ENCODE measurements at places on chromosomes 12 and 14. TPM values are rescaled to one million over a fixed set of nuclear protein-coding genes. Genes with fewer than 3 reads are reported as not detected.

LRP1-AS gene
- not detected for total RNA-seq

SLC38A4 gene
- 1.2 TPM for total RNA-seq

SMCO2 gene
- total RNA-seq: 0.71 TPM

SLC24A4 gene
- total RNA-seq: 0.66 TPM

GRCh38 chr12:90337018-90337417 is 618.0 kb downstream of the CCER1 start:
- no peak overlapping the region for H3K27ac ChIP-seq
- no peak overlapping the region for H3K4me3 ChIP-seq
- H3K4me1 ChIP-seq: no peaks in the 10 kb centered on the region
- no peaks in the 10 kb centered on the region for H3K36me3 ChIP-seq
- DNase-seq: no peak

- H3K4me3 ChIP-seq: no peak overlapping the region
- H3K36me3 ChIP-seq: no peaks in the 10 kb centered on the region
- no peaks in the 10 kb centered on the region for H3K4me1 ChIP-seq
- H3K27me3 ChIP-seq: no peaks in the 10 kb centered on the region
- no peak overlapping the region for H3K27ac ChIP-seq
These were observed 410.7 kb upstream of the RGS6 start for GRCh38 chr14:71521238-71522135.

DNA sequence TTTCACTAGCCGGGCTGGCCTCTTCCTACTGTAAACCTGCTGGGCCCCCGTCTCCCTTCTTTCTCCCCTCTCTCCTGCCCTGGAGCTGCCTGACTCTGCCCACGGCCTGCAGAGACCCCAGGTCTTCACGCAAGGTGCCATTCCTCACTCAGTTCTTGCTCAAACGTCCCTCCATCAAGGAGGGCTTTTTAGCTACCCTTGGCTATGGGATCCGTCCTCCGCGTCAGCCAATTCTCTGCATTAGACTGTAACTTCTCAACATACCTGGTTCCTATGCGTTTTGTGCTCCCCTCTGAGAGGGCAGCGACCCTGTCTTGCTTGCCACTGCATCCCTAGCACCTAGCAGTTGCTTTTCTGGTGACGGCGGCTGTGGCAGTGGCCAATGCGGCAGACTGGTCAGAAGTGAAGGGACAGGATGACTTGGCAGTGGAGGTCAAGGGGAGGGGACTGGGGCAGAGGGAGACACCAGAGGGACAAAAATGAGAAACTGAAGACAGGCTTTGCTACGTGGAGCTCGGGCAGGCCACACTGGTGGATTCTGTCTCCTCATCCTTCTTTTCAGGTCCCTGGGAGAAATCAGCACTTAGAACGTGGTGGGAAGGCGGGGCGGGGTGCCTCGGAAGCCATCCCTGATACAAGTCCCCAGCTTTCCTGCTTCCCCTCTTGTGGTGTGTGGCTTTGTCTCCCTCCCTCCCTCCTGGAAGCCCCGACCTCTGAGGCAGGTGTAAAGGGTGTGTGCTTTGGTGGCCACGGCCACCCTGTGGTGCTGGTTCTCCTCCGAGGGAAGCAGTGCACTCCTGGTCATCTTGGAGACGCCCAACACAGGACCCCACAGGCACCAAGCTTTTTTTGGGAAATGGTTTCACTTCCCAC is 1.8 kb downstream of the B3GNT4 start:
- peaks cover 8% of the 10 kb centered on the region for H3K4me1 ChIP-seq
- H3K27me3 ChIP-seq: peaks cover 64% of the 10 kb centered on the region
- no peak overlapping the region for H3K4me3 ChIP-seq
- H3K36me3 ChIP-seq: peaks cover 30% of the 10 kb centered on the region
- H3K27ac ChIP-seq: no peak overlapping the region
- no peak for DNase-seq

DNA sequence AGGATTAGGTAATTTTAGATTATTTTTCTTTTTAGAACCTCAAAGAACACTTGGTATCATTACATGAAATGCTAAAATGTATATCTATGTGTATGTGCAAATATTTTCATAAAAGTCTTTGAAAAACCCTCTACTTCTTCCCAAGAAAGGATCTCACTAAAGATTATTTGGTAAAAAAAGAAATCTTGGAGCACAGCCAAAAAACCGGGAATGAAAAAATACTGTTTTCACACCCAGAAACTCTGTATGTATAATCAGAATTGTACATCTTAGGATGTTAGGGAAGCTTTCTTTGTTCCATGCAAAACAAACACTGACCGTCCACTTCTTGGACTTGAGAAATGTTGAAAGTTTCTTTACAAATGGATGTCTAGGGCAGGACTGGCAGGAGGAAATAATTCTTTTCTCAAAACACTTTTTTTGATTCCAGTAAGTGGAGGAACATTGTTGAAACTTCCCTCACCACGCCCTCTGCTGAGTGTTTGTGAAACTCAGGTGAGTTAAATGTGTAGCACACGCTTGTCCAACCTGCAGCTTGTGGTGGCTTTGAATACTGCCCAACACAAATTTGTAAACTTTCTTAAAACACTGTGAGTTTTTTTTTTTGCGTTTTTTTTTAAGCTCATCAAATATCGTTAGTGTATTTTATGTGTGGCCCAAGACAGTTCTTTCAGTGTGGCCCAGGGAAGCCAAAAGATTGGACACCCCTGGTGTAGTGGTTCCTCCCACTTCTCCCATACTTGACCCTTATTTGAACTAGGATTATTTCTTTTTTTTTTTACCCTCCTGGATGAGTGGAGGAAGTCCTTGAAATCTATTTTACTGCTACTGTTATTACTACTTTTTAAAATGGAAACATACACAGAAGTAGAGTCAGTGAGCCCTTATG is 26.6 kb downstream of the FBXO34 start:
- no peak for DNase-seq
- H3K27me3 ChIP-seq: no peaks in the 10 kb centered on the region
- H3K4me1 ChIP-seq: peaks cover 4% of the 10 kb centered on the region
- H3K27ac ChIP-seq: no peak overlapping the region
- H3K4me3 ChIP-seq: no peak overlapping the region
- peaks cover 7% of the 10 kb centered on the region for H3K36me3 ChIP-seq

DNA sequence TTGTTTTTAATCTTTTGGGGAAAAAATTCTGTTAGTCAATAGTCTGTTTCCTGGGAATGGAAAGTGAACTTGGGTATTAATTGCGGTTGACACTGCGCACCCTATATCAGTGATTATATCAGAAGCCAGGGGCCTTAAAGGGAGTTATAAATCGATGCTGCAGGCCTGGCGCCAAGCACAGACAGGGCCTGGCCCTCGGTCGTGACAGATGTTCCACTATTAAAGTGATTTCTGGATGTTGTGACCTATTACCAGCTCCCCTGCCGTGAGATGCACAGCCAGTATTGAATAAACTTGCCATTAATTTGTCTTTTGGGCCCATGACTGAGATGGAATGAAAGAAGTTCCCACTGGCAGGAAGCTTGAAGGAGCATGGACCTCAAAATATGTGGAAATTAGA is 45.1 kb upstream of the KITLG start:
- no peaks in the 10 kb centered on the region for H3K27me3 ChIP-seq
- no peaks in the 10 kb centered on the region for H3K36me3 ChIP-seq
- H3K27ac ChIP-seq: no peak overlapping the region
- H3K4me3 ChIP-seq: no peak overlapping the region
- DNase-seq: no peak

DNA sequence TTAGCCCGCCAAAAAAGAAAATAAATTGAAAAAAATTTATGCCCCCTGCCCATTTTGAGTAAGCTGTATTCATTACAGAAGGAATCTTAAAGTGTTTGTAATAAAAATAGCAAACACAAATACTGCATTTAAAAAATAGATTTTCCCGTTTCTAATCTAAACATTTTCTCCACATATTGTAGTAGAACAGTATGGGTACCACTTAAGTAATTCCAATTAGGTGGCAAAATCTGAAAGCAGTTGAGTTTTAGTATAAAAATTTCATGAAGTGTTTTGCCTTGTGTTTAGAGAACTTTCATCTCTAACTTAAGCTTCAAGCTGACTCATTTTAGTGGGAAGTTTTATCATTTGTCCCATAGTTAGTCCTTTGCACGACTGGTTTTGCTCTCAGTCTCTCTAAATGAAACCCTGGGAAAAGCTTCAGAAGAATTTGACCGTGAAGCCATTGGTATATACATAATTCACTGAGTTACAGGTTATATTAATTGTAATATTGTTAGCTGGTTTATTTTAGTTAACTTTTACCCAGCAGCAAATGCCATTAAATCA is 214.6 kb downstream of the ERC1 start:
- H3K27me3 ChIP-seq: no peaks in the 10 kb centered on the region
- no peak overlapping the region for H3K27ac ChIP-seq
- H3K4me3 ChIP-seq: no peak overlapping the region
